NCI-H82 (cell line): ENCODE measurements at places on chromosomes 5 and 9.
A peak's percentile ranks its signal among the peaks of the same experiment; 100 is the strongest.

GRCh38 chr5:95350631-95351030 lies 40.5 kb upstream of the FAM81B start:
- no peak for DNase-seq

DNA sequence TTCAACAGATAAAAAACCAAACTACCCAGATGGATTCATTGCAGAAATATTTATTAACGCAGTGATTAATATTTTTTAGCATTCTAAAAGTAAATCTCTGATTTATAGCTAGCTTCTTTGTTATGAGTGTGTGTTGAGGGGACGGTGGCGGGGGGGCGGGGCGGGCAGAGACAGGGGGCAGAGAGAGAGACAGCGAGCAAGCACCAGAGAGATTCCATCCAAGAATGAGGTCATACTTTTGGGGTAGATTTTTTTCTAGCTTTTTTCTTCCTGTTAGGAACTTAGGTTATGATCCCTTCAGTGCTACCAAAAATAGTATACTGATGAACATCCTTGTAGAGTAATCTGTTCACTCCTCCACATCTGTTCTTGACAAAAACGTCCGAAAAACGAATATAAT lies 500 bp upstream of the ZNF883 start:
- DNase-seq: no peak

- DNase-seq: no peak
Observed at GRCh38 chr5:39309534-39309933, 54.8 kb downstream of the C9 start.

GRCh38 chr5:34841816-34842215 lies 2.9 kb downstream of the TTC23L start:
- no peak for DNase-seq

DNA sequence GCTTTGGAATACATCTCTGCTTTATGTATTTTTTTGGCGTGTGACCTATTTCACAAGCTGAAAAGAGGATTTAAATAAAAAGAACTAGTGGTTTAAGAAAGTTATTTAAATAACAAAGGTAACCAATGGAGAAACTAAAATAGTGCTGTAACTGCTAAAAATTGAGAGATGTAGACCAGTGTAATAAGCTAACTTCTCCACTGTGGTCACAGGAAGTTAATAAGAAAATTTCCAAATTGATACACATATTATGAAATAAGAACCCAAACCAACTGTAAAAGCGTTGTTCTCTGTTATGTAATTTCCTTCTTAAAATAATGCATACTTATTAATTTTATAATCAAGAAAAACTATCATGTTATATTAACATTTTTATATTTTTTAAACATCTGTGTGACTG lies 29.1 kb upstream of the ZFAND5 start:
- no peak for DNase-seq

GRCh38 chr5:69010476-69010875 lies 83.3 kb upstream of the SLC30A5 start:
- DNase-seq: no peak

DNA sequence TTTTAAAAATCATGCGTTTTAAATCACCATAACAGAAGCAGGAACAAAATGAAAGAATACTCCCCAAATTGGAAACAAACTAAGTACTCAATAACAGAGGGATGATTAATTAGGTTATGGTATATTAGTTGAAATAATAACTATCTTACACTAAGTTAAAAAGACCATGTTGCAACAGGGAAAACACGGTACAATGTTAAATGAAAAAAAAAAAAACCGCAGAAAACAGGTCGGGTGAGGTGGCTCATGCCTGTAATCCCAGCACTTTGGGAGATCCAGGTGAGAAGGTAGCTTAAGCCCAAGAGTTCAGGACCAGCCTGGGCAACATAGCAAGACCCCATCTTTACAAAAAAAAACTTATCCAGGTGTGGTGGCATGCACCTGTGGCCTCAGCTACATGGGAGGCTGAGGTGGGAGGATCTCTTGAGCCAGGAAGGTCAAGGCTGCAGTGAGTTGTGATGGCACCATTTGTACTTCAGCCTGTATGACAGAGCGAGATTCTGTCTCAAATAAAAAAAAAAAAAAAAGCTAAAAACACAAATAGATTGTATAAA lies 2.4 kb upstream of the PTPN3 start:
- no peak for DNase-seq

DNA sequence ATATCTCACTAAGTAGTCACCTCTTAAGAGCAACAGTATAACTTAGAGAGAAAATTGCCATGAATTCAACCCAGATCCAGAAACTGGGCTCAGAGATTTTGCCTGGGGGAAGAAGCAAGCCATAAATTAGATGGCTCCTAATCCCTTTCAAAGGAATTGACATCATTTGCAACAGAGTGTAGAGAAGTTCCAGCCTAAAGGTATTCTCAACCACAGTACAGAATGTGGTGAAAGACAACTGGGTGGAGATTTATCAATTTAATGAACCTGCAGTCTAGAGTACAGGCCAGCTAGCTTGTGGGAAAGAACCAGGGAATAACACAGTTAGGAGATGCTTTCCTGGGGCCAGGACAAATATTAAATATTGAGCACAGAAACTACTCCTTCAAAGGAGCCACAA lies 39.6 kb downstream of the CDKL3 start:
- no peak for DNase-seq

- DNase-seq: no peak
Observed at GRCh38 chr9:30932226-30932625, 1452.2 kb upstream of the ACO1 start.

DNA sequence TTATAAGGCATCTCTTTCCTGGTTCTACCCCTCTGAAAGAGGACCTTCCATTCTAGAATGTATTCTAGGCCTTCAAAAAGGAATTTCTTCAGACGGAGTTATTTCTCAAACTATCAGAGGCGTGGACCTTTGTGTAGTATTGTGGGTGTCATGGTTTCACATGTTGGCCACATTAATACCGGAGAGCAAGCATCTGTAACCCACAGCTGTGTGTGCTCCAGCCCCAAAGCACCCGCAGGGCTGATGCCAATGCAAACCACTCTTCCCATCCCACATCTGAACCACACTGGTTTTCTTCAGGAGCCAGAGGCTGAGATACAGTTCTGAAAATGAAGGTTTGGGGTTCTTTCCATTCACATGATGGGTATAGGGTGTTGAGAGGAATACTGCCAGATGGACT lies 127.1 kb downstream of the BNC2 start:
- DNase-seq: no peak

DNA sequence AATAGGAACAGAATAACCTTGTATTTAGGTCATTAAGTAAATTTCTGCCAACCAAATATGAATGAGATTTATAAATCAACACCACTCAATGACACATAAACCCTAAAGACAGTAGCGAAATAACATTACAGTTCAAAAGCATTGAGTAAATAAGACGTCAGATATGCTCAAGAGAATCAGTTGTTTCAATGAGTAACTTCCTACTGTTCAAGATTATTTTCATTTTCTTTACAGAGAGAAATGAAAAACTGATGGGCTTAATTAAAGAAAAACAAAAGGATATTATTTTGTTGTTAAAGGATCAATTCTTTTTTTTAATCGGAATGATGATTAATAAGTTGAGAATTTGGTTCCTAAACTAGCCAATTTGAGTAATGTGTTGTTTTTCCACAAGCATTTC lies 150.1 kb downstream of the BNC2 start:
- DNase-seq: no peak

DNA sequence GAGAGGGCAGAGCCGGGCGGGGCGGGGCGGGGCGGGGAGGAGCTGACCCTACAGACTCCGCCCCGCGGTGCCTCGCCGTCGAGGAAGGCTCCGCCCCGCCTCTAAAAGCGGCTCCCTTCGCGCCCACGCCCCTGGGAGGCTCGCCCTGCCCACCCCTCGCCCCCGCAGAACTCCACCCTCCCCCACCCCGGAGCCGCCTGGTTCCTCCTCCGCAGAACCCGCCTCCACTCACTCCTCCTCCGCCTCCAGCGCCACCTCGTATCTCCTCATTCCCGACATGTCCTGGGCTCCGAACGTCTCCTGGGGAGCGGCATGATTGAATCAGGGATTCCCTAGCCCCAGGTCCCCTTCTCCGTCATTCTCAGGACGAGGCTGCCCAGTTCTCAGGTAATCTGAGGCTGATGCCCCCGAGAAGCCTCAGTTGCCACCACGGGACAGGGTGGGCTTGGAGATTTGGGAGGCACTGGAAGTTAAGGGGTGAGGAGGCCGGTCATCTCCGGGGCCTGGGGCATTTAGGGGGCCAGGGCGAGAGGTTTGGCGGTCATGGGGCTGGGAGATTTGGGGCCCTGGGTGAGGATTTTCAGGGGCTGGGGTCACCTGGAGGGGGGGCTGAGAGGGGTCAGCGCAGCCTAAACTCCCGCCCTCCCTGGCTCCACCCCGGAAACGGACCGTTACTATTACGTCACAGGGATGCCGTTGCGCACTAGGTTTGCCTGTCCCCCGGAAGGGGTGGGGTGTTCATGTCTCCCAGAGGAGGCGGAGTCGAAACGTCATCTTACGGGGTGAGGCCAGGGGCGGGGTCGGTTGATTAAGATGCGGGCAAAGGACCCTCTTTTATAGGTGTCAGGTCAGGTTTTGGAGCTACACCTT lies 3.2 kb upstream of the CCL27 start:
- peak; percentile 96 for DNase-seq

GRCh38 chr5:364497-364896 lies 43.0 kb downstream of the AHRR start:
- no peak for DNase-seq

GRCh38 chr5:58346041-58346440 lies 113.8 kb downstream of the PLK2 start:
- no peak for DNase-seq

- DNase-seq: no peak
Observed at GRCh38 chr9:75414371-75415160, 326.3 kb downstream of the OSTF1 start.

GRCh38 chr5:170597109-170597751 lies 93.4 kb downstream of the KCNIP1 start:
- DNase-seq: no peak

GRCh38 chr9:131060900-131061630 lies 35.3 kb upstream of the AIF1L start:
- no peak for DNase-seq

GRCh38 chr5:68214482-68215207 lies 911 bp upstream of the PIK3R1 start:
- peak; percentile 23 for DNase-seq

DNA sequence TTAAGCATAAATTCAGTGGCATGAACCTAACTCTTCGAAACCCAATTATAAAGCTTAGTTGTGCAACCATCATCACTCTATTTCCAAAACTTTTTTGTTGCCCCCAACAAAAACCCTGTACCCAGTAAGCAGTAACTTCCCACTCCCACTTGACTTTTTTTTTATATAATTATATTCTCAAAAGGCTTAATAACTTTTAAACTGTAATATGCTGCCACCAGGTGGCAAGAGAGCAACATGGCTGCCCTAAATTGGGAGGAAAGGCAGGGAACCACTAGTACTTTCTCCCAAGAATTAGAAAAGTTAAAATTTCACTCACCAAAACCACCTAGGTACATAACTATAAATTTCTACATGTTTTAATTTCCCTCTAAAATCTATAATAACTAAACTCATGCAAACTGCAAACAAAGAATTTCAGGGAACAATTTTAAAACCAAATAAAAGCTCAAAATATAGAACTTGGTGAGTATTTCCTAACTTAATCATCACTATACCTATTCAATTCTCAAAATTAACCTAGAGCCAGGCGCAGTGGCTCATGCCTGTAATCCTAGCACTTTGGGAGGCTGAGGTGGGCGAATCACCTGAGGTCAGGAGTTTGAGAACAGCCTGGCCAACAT lies 50.2 kb upstream of the RNF38 start:
- peak; percentile 58 for DNase-seq

DNA sequence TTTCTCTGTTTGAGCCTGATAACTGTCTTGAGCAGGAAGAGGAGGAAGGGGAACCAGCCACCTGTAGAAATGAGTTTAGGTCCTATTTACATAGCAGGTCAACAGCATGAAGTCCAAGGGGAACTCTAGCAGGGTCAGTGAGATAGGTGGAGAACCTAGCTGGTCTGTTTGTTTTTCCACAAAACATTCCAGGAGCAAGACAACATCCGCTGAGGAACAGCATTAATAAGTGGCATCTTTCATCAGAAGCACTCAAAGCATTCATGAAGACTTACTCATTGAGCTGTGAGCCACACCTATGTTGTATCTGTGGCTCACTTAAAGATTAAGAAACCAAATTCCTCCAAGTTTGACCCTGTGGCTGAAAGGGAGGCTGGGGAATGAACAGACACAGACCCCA lies 115.9 kb downstream of the ACTBL2 start:
- DNase-seq: no peak

DNA sequence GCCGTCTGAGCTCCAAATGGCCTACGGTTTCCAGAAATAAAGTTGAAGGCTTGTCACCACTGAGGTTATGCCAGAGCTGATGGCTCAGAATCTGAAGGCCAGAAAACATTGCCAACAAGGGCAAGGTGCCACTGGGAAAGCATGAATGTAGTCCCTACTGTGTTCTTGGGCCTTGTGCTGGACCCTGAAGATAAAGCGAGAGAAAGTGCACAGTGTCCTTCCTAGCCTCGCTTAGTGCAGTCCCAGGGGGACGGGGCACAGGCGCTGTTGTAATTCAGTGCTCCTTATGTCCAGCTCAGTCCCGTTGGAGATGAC lies 84.5 kb downstream of the NDFIP1 start:
- no peak for DNase-seq

GRCh38 chr9:102779356-102779755 lies 215.8 kb upstream of the CYLC2 start:
- DNase-seq: no peak

DNA sequence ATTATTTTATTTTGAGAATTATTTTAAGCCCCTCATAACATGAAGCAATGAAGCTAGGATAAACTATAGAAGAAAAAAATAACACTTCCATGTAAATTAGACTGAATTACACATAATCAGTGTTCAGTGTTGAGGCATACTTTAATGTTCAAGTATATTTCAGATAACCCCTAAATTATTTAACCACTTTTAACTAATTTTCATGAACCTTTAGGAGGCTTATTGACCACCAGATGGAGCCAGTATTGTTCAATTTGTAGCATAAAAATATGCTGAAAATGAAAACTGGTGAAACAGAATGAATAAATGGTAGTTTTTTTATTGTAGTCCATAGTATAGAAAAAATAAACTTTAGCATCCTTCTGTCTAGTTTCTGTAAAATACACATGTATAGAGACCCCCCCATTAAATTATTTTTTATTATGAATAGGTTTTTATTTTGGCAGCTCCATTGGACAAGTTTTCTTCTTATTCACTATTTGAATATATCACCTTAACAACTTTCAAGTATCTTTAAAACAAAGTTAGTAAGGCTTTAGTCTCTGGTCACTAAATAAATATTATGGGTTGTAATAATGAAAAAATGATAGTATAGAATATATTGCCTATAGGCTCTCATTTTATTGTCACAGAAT lies 190.1 kb downstream of the CWC27 start:
- DNase-seq: peak; percentile 0

DNA sequence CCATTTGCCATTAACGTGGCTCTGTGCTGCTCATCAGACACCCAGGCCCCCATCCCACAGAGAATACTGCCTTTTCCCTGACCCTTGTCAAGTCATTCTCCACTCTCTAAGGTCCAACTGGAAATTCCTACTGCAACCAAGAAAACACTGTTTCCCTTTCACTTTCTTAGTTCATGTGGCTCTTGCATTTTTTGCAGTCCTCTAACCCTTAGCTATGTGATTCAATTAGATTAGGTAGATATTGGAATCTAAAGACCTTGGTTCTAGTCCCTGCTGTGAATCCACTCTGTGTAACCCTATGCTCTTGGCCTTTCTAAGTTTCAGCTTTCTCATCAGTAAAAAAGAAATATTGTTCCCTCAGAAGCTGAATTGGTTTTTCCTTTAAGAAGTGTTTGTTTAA lies 649.4 kb downstream of the CCDC171 start:
- DNase-seq: no peak

GRCh38 chr9:105141146-105141975 lies 103.1 kb upstream of the SLC44A1 start:
- DNase-seq: peak; percentile 23

GRCh38 chr9:95989297-95989696 lies 113.8 kb downstream of the ERCC6L2 start:
- DNase-seq: no peak
